ENCODE measurements at places on chromosomes 1 and 21. TPM values are rescaled to one million over a fixed set of nuclear protein-coding genes. Genes with fewer than 3 reads are reported as not detected.

KRTAP19-3 gene
- total RNA-seq, result not detected

SLC35A3 gene
- total RNA-seq, result 32.1 TPM

JAK1 gene
- total RNA-seq, result 162 TPM

CCDC181 gene
- 0.35 TPM for total RNA-seq

DNA sequence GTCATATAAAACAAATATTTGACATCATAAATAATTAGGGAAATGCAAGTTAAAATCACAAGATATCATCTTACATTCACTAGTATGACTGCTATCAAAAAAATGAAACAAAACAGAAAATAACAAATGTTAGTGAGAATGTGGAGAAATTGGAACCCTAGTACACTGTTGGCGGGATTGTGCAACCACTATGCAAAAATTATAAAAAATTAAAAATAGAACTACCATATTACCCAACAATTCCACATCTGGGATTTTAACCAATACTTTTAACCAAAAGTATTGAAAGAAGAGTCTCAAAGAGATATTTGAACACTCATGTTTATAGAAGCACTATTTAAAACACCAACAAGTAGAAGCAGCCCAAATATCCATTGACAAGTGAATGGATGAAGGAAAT, 797.2 kb upstream of the ADAMTS5 start:
- no peak for DNase-seq
- no peak overlapping the region for H3K4me3 ChIP-seq
- no peaks in the 10 kb centered on the region for H3K4me1 ChIP-seq
- H3K27me3 ChIP-seq, result no peaks in the 10 kb centered on the region
- H3K27ac ChIP-seq, result no peak overlapping the region
- H3K36me3 ChIP-seq, result no peaks in the 10 kb centered on the region

DNA sequence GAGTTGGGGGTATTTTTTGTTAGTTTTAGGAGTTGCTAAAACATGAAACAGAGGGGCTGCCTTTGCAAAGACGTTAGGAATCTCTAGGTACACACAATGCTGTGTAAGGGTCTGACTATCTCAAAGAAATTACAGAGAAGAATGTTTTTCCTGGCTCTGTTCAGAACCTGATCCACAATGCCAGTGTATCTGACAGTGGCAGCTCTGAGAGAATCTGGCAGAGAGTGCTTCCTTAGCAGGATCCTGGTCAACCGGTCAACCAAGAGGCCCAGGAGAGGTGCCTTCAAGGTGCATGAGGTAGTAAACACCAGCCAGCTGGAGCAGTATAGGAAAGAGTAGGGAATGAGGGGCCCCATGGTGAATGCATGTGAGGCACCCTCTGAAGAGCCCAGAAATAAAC, 40.9 kb upstream of the RGS1 start:
- no peaks in the 10 kb centered on the region for H3K27me3 ChIP-seq
- peaks cover 12% of the 10 kb centered on the region for H3K4me1 ChIP-seq
- DNase-seq, result no peak
- no peak overlapping the region for H3K4me3 ChIP-seq
- H3K27ac ChIP-seq, result no peak overlapping the region
- H3K36me3 ChIP-seq, result no peaks in the 10 kb centered on the region

GRCh38 chr1:184157394-184157742, 105.8 kb downstream of the TSEN15 start:
- no peaks in the 10 kb centered on the region for H3K27me3 ChIP-seq
- no peaks in the 10 kb centered on the region for H3K36me3 ChIP-seq
- no peak for DNase-seq
- H3K4me3 ChIP-seq, result no peak overlapping the region
- peaks cover 65% of the 10 kb centered on the region for H3K4me1 ChIP-seq
- peak overlapping the region; percentile 90 for H3K27ac ChIP-seq

Data from left lung (tissue), 14 donors.